Dorsolateral prefrontal cortex (tissue), 122 donors: ENCODE measurements at places on chromosomes 5 and 9. TPM values are rescaled to one million over a fixed set of nuclear protein-coding genes. Genes with fewer than 3 reads are reported as not detected.

GRCh38 chr5:111461934-111462333, 50.4 kb downstream of the STARD4 start:
- DNase-seq = no peak

Gene ROPN1L
- 2.9 TPM for total RNA-seq

DNA sequence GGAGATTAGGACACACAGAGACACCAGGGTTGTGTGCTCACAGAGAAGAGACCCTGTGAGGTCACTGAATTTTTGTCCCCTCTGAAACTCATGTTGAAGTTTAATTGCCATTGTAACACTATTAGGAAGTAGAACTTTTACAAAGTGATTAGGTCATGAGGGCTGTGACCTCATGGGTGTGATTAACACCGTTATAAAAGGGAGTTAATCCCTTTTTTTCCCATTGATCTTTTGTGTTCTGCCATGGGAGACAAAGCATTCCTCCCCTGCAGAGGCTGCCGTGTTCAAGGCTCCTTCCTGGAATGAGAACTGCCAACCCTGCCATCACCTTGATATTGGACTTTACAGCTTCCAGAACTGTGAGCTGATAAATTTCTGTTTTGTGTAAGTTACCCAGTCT, 221.0 kb downstream of the ADCY2 start:
- no peak for DNase-seq

GRCh38 chr5:33968211-33969005, 16.1 kb downstream of the SLC45A2 start:
- no peak for DNase-seq

DNA sequence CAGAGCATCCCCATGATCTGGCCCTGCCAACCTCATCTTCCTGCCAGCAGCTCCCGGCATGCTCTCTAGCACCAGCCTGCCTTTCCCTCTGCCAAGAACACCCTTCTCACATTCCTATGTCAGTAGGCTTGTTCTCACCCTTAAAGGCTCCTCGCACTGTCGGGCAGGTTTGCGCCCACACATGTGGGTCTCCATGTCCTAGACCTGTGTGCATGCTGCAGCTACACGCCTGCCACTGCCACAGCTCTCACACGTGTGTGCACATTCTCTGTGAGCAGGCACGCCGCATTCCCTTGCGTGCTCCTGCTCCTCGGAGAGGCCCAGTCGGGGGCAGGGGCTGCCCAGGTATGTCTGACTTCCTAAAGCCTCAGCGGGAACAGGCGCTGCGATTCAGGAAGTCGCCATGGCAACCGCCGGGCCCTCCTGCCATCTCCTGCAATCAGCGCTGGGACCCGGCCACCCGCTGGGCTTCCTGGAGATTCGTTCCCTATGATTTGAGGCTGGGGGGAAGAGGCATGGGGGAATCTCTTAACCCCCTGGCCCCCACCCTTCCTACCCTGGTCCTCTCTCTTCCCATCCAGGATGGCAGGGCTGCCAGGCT, 28.1 kb downstream of the NDUFA8 start:
- no peak for DNase-seq

Gene SPINK1
- not detected for total RNA-seq

DNA sequence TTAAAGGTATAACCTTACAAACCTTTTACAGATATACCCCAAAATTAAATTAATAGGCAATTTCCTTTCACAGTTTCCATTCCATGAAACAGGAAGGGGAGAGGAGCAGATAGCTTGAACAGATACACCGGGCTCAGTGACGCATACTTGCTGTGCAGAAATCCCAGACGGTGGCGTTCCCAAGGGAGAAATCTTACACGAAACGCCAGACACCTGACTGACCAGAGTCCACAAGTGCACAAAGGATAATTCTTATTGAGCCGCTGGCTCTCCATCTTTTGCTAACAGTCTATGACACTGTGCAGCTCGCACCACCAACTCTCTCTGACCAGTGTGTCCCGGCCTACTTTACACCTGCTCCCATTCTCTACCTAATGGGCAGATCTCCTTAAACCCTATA, 37.4 kb downstream of the PTCH1 start:
- DNase-seq = no peak

DNA sequence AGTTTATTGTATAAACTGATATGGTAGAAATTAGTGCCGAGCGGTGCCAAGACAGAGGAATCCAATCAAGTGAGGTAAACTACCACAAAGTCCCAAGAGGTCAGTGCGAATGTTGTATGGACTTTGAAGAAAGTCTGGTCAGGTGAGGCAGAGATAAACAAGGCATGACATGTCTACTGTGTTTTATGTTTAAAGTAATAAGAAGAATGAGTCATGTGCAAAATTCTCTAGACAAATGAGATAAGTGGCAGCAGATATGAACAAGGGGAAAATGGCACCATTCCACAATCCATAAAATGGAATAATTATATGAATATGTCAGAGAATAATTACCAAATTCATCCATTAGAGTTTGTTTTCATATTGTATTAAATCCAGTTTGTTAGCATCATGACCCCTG, 364.1 kb upstream of the CCNH start:
- DNase-seq = no peak

Gene MCIDAS
- total RNA-seq = not detected

GRCh38 chr9:112094948-112095681, 80.0 kb downstream of the SUSD1 start:
- DNase-seq = no peak

DNA sequence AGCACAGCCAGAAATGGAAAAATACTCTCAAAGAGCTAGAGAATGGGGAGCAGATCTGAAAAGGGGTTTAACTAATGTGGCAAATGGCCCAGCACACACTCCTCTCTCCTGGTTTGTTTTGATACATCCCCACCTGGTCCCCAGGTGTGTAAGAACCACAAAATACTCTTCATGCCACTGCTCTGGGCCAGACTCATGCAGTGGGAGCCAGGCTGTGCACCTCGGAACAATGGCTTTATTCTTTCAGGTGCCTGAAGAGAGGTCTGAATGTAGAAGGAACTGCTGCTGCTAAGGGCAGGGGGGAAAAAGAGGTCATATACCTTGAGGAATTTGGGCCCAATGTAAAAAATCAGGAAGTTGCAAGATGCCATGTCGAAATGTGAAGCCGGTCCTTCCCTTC, 123.9 kb upstream of the ADAMTSL1 start:
- no peak for DNase-seq

Gene NEUROG1
- not detected for total RNA-seq
